Uterine smooth muscle cell (primary cell): ENCODE measurements at places on chromosomes 7 and 10. TPM values are rescaled to one million over a fixed set of nuclear protein-coding genes. Genes with fewer than 3 reads are reported as not detected.

Gene DDC
- not detected in 2 replicates for total RNA-seq

Gene ANKRD30A
- total RNA-seq: not detected in 2 replicates

Gene LARP4B
- total RNA-seq: 26.7 and 28.6 TPM in 2 replicates

Gene SOSTDC1
- total RNA-seq: not detected in 2 replicates

Gene OR9A2
- not detected in 2 replicates for total RNA-seq

Gene CDK14
- total RNA-seq: 49.6 and 57.8 TPM in 2 replicates

Gene C10orf67
- 0.11 and 0.12 TPM in 2 replicates for total RNA-seq

Gene GIMAP1
- total RNA-seq: under 0.01 and 0.12 TPM in 2 replicates

Gene PON3
- total RNA-seq: 0.11 and 0.12 TPM in 2 replicates

Gene CUZD1
- total RNA-seq: 0.33 and 0.50 TPM in 2 replicates

Gene INA
- 0.50 and 1.3 TPM in 2 replicates for total RNA-seq
